HT1080 (cell line): ENCODE measurements at places on chromosomes 16 and 17. TPM values are rescaled to one million over a fixed set of nuclear protein-coding genes. Genes with fewer than 3 reads are reported as not detected.

Gene CEMP1
- not detected in 2 replicates for total RNA-seq

Gene SGCA
- not detected in 2 replicates for total RNA-seq

Gene RNFT1
- total RNA-seq = 5.1 and 7.7 TPM in 2 replicates

Gene GP2
- not detected in 2 replicates for total RNA-seq

Gene OTOA
- 0.07 and 0.11 TPM in 2 replicates for total RNA-seq

Gene ZKSCAN2
- total RNA-seq = 4.6 and 5.9 TPM in 2 replicates

Gene MT4
- not detected in 2 replicates for total RNA-seq

Gene XAF1
- total RNA-seq = not detected in 2 replicates

Gene CACNG3
- not detected in 2 replicates for total RNA-seq

Gene ITGB4
- 1.1 and 1.4 TPM in 2 replicates for total RNA-seq

Gene FOXN1
- total RNA-seq = not detected in 2 replicates

Gene UNC45B
- total RNA-seq = not detected in 2 replicates

Gene TMEM132E
- not detected in 2 replicates for total RNA-seq

Gene SMURF2
- total RNA-seq = 50.0 and 53.7 TPM in 2 replicates

Gene IL34
- not detected in 2 replicates for total RNA-seq

Gene LPCAT2
- 11.5 and 11.9 TPM in 2 replicates for total RNA-seq

Gene ABI3
- total RNA-seq = 10.3 and 13.7 TPM in 2 replicates

Gene NLRP1
- 15.9 and 19.8 TPM in 2 replicates for total RNA-seq

Gene SPATA22
- total RNA-seq = not detected in 2 replicates

Gene PPL
- 0.13 and 0.24 TPM in 2 replicates for total RNA-seq

Gene CFAP52
- total RNA-seq = not detected in 2 replicates

Gene IL17C
- total RNA-seq = not detected in 2 replicates

Gene PPY
- not detected in 2 replicates for total RNA-seq

Gene CBX2
- total RNA-seq = 7.1 and 8.0 TPM in 2 replicates

Gene RNF112
- 0.27 TPM in 1 of 2 replicates, not detected in the other for total RNA-seq

Gene TP53TG3B
- 1.8 TPM in 1 of 2 replicates, not detected in the other for total RNA-seq

Gene WFIKKN2
- not detected in 2 replicates for total RNA-seq

Gene DNAH17
- total RNA-seq = not detected in 2 replicates

Gene SYT17
- total RNA-seq = 1.0 and 1.4 TPM in 2 replicates

Gene TBC1D28
- total RNA-seq = not detected in 2 replicates

Gene TLCD1
- total RNA-seq = 28.8 and 29.9 TPM in 2 replicates

Gene CCL8
- total RNA-seq = not detected in 2 replicates

Gene ZNF594
- total RNA-seq = 6.4 and 8.1 TPM in 2 replicates

Gene SYCE1L
- total RNA-seq = not detected in 2 replicates

Gene FGF11
- total RNA-seq = 0.23 and 0.37 TPM in 2 replicates

Gene TBC1D26
- not detected in 2 replicates for total RNA-seq

Gene ADGRG1
- 11.5 and 18.9 TPM in 2 replicates for total RNA-seq

Gene CRISPLD2
- 0.40 TPM in 1 of 2 replicates, not detected in the other for total RNA-seq

Gene MYL4
- total RNA-seq = not detected in 2 replicates

Gene MYLK3
- total RNA-seq = 0.17 and 0.19 TPM in 2 replicates

Gene NACA2
- total RNA-seq = 0.13 TPM in 1 of 2 replicates, not detected in the other
